ENCODE measurements at places on chromosomes 12 and 14. TPM values are rescaled to one million over a fixed set of nuclear protein-coding genes. Genes with fewer than 3 reads are reported as not detected.
A peak's percentile ranks its signal among the peaks of the same experiment; 100 is the strongest.

The CD163 gene
- not detected for total RNA-seq

DNA sequence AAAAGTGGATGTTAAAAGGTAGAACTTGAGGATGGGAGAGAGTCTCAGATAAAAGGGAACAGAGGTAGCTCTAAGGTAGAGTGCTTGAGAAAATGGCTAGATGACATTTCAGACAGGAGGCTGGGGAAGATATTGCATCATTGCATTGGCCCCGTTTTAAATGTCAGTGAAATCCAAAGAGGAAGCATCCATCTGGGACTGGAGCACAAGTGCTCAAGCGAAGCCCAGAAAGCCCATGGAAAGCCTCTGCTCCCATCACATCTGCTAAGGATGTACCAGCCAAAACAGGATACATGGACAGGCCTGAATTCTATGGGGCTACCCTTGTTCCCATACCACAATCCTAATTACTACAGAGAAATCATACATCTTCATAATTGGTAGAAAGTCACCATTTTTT is 581.5 kb upstream of the TMEM132C start:
- no peak for DNase-seq

The CARMIL3 gene
- total RNA-seq: 0.99 TPM

- DNase-seq: no peak
Observed at GRCh38 chr14:68486809-68487208, 306.1 kb downstream of the ZFP36L1 start.

DNA sequence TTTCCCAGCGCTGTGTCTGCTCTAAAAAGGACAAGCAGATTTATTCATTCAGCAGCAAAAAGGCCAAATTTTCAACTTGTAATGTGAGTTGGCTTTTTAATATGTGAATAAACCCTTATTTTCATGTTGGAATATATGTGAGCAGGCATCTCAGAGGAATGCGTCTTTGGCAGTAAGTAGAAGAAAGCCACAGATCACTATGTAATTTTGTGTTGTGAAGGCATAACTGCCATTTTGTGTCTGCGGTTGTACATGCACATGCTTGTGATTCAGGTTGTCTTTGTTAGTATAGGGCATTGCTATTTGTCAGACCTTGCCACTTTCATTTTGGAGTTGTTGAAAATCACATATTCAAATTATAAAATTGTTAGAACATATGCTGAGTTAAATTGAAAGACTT is 398.8 kb upstream of the RGS6 start:
- no peak for DNase-seq

DNA sequence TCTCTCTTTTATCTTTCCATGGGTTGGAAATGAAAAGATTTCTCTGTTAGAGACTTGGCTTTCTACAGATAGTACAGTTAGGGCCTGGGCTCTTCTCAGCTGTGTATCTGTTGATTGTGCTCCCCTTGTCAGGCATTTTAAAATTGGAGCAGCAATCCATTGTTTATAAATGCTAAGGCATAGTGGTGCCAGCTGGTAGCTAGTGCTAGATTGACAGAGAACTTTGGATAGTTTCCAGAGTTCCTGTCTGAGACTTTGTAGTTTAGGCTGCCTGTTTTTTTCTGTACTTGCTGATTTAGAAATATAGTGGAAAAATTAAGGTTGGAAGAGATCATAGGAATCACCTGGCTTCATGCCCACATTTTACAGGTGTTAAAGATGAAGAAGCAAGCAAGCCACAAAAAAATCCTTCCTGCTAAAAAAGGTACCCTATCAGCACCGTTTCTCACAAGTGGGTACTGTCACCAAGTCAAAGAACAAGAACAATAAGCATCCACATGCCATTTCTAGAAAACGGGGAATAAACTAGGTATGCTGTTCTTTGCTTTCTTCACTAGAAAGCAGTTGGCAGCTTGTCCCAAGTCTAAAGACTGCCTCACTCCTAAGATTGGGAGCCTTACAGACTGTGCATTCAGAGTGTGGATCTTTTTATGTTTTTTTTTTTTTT is 6.2 kb downstream of the TTLL5 start:
- no peak for DNase-seq

The CHGA gene
- total RNA-seq: not detected

GRCh38 chr14:101037021-101037817 is 133.7 kb upstream of the RTL1 start:
- no peak for DNase-seq

GRCh38 chr14:24734917-24735500 is 101.0 kb upstream of the GZMB start:
- peak; percentile 45 for DNase-seq

GRCh38 chr12:77974645-77975044 is 144.0 kb downstream of the NAV3 start:
- no peak for DNase-seq

GRCh38 chr12:71046215-71046614 is 111.6 kb downstream of the TSPAN8 start:
- DNase-seq: no peak

DNA sequence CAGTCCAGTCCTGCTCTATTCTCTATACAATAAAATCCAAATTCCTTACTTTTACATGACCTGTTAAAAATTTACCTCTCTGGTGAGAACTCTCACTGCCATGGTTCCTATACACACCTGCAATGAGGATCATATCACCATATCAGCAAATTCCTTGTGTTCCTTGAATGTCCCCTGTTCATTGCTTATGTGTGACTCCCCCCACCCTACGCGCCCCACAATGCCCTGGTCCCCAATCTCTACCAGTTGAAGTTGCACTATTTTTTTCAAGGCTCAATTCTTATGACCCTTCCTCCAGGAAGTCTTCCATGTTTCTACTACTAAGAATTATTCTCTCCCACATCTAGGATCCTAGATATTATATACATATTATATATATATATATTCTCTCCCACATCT is 82.2 kb upstream of the NEDD1 start:
- DNase-seq: no peak

GRCh38 chr14:77722301-77722700 is 14.4 kb downstream of the SLIRP start:
- no peak for DNase-seq

- no peak for DNase-seq
Observed at GRCh38 chr12:131142891-131143657, 189.4 kb downstream of the ADGRD1 start.

The DLGAP5 gene
- 117 TPM for total RNA-seq

The CLEC2A gene
- not detected for total RNA-seq

GRCh38 chr12:115210533-115211252 is 526.7 kb upstream of the TBX3 start:
- DNase-seq: no peak

GRCh38 chr14:31292937-31293616 is 85.5 kb upstream of the HECTD1 start:
- DNase-seq: no peak

The CYP27B1 gene
- total RNA-seq: 6.1 TPM

The KCNH5 gene
- total RNA-seq: not detected

- no peak for DNase-seq
Observed at GRCh38 chr14:89212386-89213235, 204.4 kb downstream of the FOXN3 start.

GRCh38 chr12:41769810-41770209 is 374.9 kb downstream of the GXYLT1 start:
- no peak for DNase-seq

All from activated naive CD4-positive, alpha-beta T cell treated with anti-CD3 and anti-CD28 coated beads for 36 hours (primary cell).